ENCODE measurements at places on chromosomes 16 and 17. TPM values are rescaled to one million over a fixed set of nuclear protein-coding genes. Genes with fewer than 3 reads are reported as not detected.

Gene CHRNE
- 0.56 TPM for total RNA-seq

DNA sequence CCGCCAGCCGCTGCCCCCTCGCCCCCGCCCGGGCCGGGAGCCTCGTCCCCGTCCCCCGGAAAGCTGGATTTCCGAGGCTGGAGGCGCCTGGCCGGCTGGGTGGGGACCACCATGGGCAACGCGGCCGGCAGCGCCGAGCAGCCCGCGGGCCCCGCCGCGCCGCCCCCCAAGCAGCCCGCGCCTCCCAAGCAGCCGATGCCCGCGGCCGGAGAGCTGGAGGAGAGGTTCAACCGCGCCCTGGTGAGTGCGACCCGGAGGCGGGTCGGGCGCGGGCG, 266 bp downstream of the FMNL1 start:
- DNase-seq: no peak

DNA sequence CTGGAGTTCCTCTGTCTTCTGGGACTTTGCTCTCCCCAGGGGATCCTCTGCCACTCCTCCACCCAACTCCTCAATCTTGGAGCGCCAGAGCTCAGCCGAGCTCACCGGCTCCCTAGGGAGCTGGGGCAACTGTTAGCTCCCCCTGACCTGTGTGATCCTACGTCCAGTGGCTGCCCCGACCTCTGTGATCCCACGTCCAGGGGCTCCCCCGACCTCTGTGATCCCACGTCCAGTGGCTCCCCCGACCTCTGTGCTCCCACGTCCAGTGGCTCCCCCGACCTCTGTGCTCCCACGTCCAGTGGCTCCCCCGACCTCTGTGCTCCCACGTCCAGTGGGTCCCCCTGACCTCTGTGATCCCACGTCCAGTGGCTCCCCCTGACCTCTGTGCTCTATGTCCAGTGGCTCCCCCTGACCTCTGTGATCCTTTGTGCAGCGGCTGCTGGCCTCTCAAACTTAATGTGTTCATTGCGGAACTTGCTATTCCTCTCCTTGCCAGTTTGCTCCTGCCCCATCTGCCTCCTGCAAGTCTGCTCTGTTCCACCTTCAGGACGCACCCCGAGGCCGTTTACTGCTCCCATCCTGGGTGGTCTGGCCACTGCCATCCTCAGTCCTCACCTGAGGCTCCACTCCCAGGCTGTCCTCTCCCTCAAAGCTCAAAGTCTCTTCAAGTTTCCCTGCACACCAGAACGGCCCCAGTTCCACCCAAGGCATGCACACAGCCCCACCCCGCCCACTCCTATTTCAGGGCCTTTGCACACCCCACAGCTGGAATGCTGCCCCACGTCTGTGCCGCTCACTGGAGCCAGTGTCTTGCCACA, 2.8 kb downstream of the VPS9D1 start:
- DNase-seq: no peak

Gene LGALS9C
- 0.19 TPM for total RNA-seq

GRCh38 chr17:42130310-42130936, 7.8 kb downstream of the HSPB9 start:
- DNase-seq: no peak

GRCh38 chr17:38547444-38547843, 58.3 kb downstream of the SRCIN1 start:
- no peak for DNase-seq

- no peak for DNase-seq
These were observed 113.4 kb upstream of the RCVRN start for GRCh38 chr17:10018461-10018891.

Gene TMC7
- not detected for total RNA-seq

GRCh38 chr16:87658564-87659225, 56.4 kb downstream of the JPH3 start:
- no peak for DNase-seq

Gene PNMT
- not detected for total RNA-seq

GRCh38 chr16:50276801-50277555, 10.6 kb downstream of the ADCY7 start:
- DNase-seq: peak; percentile 47

DNA sequence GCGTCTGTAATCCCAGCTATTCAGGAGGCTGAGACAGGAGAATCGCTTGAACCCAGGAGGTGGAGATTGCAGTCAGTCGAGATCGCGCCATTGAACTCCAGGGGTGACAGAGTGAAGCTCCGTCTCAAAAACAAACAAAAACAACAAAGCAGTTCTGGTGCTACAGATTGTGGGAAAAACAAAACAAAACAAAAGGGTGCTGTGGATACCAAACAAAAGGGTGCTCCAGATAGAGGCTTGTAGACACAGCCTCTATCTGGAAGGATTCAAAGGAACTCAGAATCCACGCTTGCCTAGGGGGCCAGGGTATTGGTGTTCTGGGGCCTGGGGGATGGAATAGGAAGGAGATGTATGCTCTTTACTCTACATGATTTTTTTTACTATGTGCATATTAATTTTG, 2.5 kb downstream of the MYLK3 start:
- DNase-seq: no peak

GRCh38 chr16:31704138-31704537, 169.5 kb upstream of the ZNF267 start:
- DNase-seq: no peak

DNA sequence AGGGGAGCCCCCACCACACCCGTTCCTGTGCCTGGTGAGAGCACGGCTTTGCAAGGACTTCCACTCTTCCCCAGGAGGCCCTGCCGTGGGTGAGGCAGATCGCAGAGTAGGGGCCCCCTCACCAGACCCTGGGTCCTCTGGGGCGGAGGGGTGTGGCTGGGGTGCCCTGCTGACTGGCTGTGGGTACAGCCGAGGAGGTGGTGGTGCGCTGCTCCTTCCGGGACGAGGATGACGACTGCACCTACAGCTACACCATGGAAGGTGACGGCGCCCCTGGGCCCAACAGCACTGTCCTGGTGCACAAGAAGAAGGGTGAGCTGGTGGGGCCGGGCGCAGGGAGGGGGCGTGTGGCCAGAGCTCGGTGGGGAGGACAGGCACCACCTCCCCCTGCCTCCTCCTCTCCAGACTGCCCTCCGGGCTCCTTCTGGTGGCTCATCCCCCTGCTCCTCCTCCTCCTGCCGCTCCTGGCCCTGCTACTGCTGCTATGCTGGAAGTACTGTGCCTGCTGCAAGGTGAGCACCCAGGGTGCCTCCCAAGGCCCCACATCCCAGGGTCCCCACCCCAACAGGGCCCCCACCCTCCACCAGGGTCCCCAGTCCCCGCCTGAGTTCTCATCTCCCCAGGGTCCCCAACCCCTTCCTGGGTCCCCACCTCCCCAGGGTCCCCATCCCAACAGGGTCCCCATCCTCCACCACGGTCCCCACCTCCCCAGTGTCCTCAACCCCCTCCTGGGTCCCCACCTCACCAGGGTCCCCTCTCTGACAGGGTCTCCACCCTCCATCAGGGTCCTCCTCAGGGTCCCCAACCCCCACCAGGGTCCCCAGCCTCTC, 16.1 kb downstream of the ITGB4 start:
- no peak for DNase-seq

DNA sequence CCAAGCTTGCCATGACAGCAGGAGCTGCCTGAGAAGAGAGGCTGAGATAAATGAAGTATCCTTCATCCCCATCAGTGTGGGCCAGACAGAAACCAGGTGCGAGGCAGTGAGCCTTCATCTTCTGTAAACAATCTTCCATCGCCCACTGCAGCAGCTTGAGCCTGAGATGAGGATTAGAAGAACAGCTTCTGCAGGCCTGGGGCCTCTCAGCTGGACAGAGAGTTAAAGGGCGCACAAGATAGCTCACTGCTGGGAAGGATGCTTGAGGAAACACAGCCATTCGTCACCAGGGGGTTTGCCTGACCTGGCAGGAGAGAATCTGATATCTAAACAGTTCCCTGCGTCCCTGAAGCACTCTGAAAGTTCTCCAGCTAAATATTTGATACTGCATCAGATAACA, 27.1 kb downstream of the HOXB1 start:
- DNase-seq: no peak

Gene SLFN14
- not detected for total RNA-seq

DNA sequence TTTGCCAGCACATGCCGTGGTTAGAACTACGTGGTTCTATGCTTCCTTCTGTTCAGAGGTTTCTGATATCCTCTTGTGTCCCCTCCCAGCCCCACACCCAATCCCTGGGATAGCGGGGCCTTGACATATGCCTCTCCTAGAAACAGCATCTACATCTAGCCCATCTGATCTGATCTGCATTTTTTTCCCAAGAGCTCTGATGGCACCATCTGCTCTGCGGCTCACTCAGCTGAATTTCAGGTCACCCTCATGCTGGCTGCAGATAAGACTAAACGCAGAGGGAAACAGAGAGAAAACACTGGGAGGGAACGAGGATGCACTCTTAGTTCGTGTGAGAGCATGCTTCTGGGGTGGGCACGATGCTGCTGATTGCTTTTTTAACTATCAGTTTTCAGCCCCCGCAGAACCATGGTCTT, 10.7 kb downstream of the WIPI1 start:
- DNase-seq: no peak

Gene PRR35
- total RNA-seq: not detected

GRCh38 chr16:75854152-75854551, 127.9 kb upstream of the CPHXL start:
- DNase-seq: no peak

GRCh38 chr17:77609553-77610517, 348.7 kb upstream of the TNRC6C start:
- peak; percentile 79 for DNase-seq

Gene ASGR1
- 0.76 TPM for total RNA-seq

GRCh38 chr17:39108461-39109375, 42.7 kb downstream of the PLXDC1 start:
- no peak for DNase-seq

Gene TRIM72
- not detected for total RNA-seq

GRCh38 chr16:47493381-47494337, 32.5 kb downstream of the PHKB start:
- no peak for DNase-seq

Gene TM4SF5
- not detected for total RNA-seq

- DNase-seq: no peak
These were observed 37.3 kb upstream of the ANKFY1 start for GRCh38 chr17:4301066-4301465.

- no peak for DNase-seq
These were observed 58.2 kb downstream of the PLCG2 start for GRCh38 chr16:81837312-81837751.

- no peak for DNase-seq
These were observed 1.1 kb upstream of the BRCA1 start for GRCh38 chr17:43125967-43126910.

Gene BAHCC1
- 0.10 TPM for total RNA-seq

Gene CTRB2
- not detected for total RNA-seq

- DNase-seq: peak; percentile 47
These were observed 1.4 kb downstream of the NT5M start for GRCh38 chr17:17304521-17304985.

DNA sequence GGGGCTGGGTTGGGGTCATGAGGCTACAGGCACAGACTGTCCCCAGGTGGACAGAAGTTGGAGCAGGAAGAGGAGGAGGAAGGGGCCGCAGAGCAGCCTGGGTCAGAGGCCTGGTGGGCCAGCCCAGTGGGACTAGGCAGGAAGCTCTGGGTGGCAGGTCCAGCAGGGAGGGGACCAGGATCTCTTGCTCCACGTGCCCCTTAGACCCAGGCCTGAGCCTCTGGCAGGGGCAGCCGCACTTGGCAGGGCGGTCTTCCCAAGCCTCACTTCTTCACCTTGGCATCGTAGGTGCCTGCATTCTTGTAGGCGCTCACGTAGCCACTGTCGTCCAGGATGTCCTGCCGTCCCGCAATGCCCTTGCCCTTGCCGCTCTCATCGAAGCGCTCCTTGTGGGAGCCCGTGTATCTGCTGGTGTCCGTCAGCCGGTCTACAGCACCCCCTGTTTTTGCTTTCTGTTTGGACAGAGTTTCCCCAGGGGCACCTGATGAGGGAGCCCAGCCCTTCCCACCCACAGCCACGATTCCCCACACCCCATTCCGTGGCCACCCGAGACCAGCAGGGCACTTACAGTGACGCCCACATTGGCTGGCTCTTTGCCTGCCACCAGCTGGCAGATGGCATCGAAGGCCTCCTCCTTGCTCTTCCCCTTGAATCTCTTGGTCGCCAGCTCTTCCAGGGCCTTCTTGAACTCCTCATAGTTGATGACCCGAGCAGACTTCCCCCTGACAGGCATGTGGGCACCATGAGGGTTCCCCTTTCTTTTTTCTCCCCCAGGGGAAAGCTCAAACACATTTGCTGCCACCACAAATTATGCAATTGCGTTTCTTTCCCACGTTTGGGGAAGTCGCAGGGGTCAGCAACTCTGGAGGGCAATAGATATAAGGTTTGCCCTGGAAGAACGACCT, 3.1 kb downstream of the TPPP3 start:
- no peak for DNase-seq

Gene KREMEN2
- not detected for total RNA-seq

Gene TBC1D3
- not detected for total RNA-seq

DNA sequence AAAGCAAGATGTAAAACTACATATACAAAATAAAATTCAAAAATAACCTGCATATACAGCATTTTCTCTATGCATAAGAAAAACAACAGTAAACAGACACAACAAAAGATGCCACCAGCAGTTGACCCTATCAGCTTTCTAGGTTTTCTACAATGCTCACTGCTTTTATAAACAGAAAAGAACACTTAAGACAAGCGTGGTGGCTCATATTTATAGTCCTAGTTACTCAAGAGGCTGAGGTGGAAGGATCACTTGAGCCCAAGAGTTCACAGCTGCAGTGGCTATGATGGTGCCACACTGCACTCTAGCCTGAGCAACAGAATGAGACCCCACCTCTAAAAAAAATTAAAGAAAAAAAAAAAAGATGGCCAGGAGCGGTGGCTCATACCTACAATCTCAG, 46.5 kb upstream of the ATP2A3 start:
- no peak for DNase-seq

DNA sequence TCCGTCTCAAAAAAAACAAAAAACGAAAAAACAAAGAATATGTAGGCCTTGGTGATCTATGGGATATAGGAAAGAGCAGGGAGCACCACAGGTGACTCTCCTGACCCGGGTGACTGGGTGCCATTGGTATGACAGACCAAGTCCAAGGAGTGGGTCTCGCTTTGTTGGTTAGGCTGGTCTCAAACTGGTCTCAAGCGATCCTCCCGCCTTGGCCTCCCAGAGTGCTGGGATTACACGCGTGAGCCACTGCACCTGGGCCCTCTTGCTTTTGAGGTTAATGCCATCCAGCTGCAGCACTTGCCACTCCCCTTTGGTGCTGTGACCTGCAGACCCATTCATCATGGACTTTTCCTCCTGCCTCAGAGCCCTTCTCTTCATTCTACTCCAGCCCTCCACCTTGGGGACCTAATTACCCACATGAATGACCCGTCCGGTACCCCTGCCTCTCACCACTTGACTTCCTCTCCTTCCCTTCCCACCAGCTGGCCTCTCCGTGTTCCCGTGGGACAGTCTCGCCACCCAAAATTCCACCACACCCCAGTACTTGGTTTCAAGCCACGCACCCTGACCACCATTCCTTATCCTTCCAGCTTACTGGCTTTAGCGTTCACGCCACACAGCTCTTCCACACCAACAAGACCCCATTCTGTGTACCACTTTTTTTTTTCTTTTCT, 3.2 kb upstream of the UBE2G1 start:
- DNase-seq: no peak

Gene MILR1
- total RNA-seq: not detected

Gene TEX14
- 0.17 TPM for total RNA-seq

Gene KRTAP9-2
- not detected for total RNA-seq
